ENCODE measurements at places on chromosomes 13 and 19. TPM values are rescaled to one million over a fixed set of nuclear protein-coding genes. Genes with fewer than 3 reads are reported as not detected.
A peak's percentile ranks its signal among the peaks of the same experiment; 100 is the strongest.

GRCh38 chr13:73065665-73066340 lies 7.0 kb downstream of the KLF5 start:
- DNase-seq = no peak

- no peak for DNase-seq
These were observed 163.6 kb downstream of the FGF9 start for GRCh38 chr13:21834521-21834920.

DNA sequence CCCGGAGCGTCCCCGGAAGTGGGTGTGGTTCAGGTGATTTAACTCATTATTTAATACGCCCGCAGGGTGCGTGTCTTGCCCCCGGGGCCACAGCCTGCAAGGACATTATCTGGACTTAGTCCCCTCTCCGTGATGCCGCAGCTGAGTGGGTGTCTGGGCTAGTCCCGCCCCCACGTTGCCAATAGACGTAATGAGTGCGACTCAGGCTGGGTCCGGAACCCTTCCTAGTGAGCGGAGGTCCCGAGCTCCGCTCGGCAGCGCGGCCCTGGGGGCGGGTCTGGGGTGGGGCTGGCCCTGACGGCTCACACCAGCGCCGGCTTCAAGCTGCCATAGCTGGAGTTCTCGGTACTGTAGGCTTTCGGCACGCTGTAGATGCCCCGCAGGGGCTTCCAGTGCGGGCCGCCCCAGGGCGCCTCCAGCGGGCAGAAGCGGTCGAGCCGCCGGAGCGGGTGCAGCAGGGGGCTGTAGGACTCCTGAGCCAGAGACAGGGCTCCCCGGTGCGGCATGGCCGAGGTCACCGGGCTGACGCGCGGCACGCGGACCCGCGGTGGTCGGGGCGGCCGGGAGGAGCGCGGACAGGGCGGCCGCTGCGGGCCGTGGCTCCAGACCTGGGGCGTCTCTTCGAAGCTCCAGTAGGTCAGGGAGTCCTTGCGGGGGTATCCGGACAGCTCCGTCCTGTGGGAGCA lies 918 bp upstream of the LHB start:
- DNase-seq = no peak

GRCh38 chr19:34489175-34489574 lies 7.6 kb downstream of the WTIP start:
- no peak for DNase-seq

- DNase-seq = no peak
These were observed 8.7 kb upstream of the SIAH3 start for GRCh38 chr13:45860240-45860639.

DNA sequence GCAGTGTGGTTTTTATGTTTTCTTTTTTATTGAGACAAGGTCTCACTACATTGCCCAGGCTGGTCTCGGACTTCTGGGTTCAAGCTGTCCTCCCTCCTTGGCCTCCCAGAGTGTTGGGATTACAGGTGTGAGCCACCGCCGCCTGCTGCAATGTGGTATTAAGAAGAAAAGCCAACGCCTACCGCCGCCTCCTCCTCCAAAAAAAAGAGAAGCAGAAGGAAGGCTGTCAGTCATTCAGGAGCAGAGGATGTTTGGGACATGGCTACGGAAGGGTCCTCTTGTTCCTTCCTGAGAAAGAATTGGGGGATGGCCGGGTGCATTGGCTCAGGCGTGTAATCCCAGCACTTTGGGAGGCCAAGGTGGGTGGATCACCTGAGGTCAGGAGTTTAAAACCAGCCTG lies 1.2 kb downstream of the PPP1R37 start:
- no peak for DNase-seq

DNA sequence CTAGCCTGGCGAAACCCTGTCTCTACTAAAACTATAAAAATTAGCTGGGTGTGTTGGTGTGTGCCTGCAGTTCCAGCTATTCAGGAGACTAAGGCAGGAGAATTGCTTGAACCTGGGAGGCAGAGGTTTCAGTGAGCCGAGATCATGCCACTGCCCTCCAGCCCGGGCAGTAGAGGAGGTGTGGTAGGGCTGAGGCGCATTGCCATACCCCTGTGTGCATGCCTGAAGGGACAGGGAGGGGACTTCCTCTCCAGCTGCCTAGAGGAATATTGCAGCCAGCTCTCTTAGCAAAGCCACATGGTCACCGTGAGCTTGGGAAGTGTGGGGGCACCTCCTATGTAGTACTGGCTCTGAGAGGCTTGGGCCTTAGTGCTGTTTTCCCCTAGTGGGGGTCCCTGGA lies 29.2 kb upstream of the PEPD start:
- no peak for DNase-seq

- peak; percentile 67 for DNase-seq
These were observed 7.6 kb downstream of the EGLN2 start for GRCh38 chr19:40806423-40807146.

DNA sequence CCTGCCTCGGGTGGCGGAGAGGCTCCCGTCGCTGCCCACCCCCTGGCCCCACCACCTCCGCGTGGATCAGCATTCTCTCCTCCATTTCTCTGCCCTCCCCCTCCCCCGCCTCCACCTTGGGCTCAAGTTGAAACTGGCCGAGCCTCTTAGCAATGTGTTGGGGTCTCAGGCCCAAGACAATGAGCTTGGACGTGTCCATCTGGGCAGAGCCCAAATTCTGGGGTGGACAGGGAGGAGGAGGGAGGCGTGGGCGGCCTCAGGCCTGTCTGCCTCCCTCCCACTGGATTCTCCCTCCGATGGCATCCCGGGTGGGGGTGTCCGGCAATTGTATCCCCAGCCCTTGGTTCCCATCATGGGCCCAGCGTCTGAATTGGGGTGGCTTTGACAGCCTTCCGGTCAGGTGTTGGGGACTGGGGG lies 1.2 kb downstream of the CELF5 start:
- DNase-seq = no peak

DNA sequence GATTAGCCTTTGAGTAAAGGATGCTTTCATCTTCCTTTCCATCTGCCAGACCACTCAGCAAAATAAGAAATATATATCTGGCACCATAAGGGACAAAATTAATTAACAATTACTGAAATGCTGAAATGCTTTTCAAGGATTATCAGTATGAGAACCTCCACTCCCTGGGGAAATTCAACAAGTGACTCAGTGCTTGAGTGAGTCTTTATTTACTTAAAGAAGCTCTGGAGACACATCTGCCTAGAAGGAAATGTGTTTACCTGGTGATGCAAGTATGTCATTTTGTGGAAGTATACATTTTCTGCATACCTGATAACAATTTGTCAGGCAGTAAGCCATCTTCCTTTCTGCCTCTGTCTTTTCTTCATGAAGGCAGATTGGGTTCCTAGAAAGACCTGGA lies 23.4 kb downstream of the ZNF560 start:
- DNase-seq = no peak

DNA sequence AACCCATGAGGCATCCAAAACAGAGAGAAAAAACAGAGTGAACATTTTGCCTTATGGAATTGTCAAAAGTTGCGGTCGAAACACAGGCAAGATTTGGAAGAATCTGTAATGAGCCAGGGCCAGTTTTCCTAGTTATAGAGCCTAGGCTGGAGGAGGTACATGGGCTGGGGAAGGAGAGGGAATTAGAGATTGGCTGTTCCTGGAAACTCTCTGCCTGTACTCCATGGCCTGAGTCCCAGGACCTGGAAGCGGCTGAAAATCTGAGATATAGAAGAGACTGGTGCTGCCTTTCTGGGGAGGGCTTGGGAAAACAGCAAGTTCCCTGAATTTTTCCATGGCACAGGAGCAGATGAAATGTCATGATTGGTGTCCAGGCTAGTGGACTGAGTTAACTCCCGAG lies 122.8 kb upstream of the KLF12 start:
- no peak for DNase-seq

DNA sequence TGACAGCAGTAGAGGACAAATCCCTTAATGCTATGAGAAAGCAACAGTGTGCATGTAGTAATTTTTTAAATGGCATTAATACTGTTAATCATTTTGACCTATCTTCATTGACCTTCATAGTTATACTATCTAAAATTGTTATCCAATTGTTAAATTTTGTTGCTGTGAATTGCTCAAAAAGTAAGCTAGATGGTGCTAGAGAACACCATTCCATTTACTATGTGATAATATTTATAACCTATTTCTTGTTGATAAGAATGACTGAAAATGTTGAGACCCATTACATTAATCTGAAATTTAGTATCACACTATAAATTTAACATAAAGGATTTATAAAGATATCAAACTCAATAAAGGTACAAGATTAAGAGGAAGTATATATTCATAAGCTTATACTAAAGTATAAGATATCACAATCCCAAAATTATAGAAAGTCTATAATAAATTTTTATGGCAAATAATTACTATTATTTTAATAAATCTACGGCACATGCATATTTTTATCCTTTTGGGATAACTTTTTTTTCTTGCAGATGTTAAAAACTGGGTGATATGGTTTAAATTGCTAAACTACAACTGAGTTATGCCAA lies 1573.3 kb downstream of the PCDH9 start:
- DNase-seq = no peak

DNA sequence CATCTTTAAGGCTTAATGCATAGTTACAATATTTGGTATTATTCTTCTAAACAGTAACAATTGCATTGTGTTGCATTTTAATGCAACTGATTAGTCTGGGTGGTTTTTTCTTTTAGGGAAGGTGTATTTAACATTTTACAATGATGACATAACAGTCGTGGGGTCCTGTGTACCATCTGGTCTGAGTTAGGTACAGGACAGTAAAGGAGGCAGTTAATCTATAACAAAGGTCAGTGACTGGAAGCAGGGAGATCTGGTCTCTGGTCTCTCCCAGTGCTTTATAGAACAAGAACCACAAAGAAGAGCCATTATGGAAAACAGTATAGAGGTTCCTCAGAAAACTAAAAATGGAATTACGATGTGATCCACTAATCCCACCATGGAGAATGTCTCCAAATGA lies 2.7 kb upstream of the OR7G2 start:
- DNase-seq = no peak

- peak; percentile 20 for DNase-seq
These were observed 63.5 kb downstream of the TSHZ3 start for GRCh38 chr19:31285744-31286143.

GRCh38 chr19:47227352-47228167 lies 3.4 kb downstream of the BBC3 start:
- peak; percentile 96 for DNase-seq

- DNase-seq = no peak
These were observed 53.9 kb upstream of the GAS6 start for GRCh38 chr13:113917594-113918371.

- peak; percentile 44 for DNase-seq
These were observed 1.0 kb upstream of the PGLS start for GRCh38 chr19:17510220-17510993.

- DNase-seq = no peak
These were observed 324.0 kb downstream of the GPC5 start for GRCh38 chr13:91722267-91722884.

DNA sequence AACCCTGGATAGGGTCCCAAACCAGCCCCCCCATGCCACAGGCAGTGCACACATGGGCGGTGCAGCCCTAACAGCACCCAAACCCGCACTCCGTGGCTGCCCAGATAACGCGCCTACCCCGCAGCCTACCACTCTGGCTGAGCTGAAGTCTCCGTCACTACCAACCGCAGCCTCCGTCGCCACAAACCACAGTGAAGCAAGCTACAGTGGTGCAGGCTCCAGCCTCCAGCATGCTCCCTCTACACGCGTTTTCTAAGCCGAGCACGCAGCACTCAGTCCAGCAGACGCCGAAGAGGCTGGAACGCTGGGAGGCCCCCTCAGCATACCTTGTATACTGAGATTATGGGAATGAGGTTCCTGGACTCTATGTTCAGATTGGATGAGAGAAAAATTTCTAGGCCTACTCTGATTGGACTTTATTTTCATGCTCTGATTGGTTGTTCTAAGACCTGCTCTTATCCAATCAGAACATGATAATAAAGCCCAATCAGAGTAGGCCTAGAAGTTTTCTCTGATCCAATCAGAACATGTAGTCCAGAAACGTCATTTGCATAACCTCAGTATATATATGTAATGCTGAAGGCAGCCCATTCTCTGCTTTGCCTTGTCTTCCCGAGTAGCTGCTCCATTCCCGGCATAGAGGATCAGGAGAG lies 56.7 kb upstream of the C1QTNF9B start:
- peak; percentile 75 for DNase-seq

GRCh38 chr19:6480848-6481415 lies 655 bp downstream of the DENND1C start:
- DNase-seq = no peak

- DNase-seq = no peak
These were observed 46.0 kb downstream of the ATP11A start for GRCh38 chr13:112735791-112736190.

GRCh38 chr19:16033721-16034120 lies 42.6 kb upstream of the TPM4 start:
- no peak for DNase-seq

GRCh38 chr13:47680748-47681147 lies 320.3 kb downstream of the SUCLA2 start:
- peak; percentile 2 for DNase-seq

GRCh38 chr13:48644951-48645350 lies 8.8 kb upstream of the CYSLTR2 start:
- DNase-seq = no peak

DNA sequence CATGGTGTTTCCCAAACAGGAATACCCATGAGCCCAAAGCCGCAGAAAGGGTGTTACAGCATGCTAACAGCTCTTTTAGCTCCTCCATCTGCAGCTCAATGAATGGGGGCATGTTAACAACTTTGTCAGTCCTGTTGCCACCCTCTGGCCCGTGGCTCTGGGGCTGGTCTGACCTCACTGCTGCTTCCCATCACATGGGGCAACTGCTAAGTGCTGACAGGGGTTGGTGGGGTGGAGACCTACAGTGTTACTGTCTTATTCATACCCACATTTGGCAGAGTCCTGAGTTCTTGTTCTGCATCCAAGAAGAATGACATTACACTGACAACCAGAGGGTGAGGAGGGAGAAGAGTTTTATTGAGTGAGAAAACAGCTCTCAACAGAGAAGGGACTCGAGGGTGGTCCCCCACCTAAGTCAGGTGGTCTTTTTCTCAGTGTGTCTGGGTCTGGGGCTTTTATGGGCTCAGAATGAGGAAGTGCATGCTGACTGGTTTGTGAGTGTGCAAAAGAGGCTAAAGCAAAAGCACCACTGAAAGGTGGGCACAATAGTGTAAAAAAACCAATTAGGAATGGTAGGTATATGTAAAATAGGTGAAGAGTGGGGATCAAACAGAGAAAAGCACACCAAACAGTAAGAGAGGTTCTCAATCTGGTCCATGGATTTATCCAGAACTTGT lies 1952.0 kb upstream of the PCDH20 start:
- no peak for DNase-seq

DNA sequence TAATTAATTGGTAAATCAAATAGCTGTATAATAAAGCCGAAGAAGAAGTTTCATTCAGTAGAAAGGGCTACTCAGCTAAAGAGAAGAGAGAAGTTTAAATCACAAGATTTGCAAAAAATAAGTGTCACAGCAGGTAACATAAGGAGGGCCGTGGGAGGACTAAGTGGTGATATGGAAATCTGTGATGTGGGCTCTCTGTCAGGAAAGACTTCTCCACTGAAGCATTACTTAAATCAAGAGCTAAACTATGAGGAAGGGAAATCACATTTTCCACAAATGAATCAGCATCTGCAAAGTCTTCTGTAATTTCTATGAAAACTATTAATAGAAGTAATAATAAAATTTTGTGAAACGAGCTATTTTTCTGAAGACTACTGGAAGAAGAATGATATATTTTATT lies 153.8 kb downstream of the PCDH9 start:
- no peak for DNase-seq

The STRN4 gene
- 102 TPM for total RNA-seq

The ZNF865 gene
- 1.7 TPM for total RNA-seq

The KCNRG gene
- not detected for total RNA-seq

The RFPL4A gene
- total RNA-seq = not detected

The ZFR2 gene
- total RNA-seq = not detected

The ALOX5AP gene
- 1.6 TPM for total RNA-seq

The FUT3 gene
- not detected for total RNA-seq

The RASGRP4 gene
- not detected for total RNA-seq

The FAM216B gene
- total RNA-seq = not detected

The DLEU7 gene
- total RNA-seq = not detected

The APOC4 gene
- not detected for total RNA-seq

The CEACAM7 gene
- not detected for total RNA-seq
